Activated CD8-positive, alpha-beta T cell treated with anti-CD3 and anti-CD28 coated beads, Interleukin-2, amount 10 ng/mL, durations not matched to agents 7 days and 5 days (primary cell): ENCODE measurements at places on chromosomes 5 and 9.
A peak's percentile ranks its signal among the peaks of the same experiment; 100 is the strongest.

GRCh38 chr5:122906768-122907167 is 61.4 kb downstream of the SNX24 start:
- DNase-seq, result no peak
- no peak overlapping the region for H3K4me3 ChIP-seq
- H3K36me3 ChIP-seq, result no peaks in the 10 kb centered on the region
- no peaks in the 10 kb centered on the region for H3K27me3 ChIP-seq
- no peak overlapping the region for H3K27ac ChIP-seq

DNA sequence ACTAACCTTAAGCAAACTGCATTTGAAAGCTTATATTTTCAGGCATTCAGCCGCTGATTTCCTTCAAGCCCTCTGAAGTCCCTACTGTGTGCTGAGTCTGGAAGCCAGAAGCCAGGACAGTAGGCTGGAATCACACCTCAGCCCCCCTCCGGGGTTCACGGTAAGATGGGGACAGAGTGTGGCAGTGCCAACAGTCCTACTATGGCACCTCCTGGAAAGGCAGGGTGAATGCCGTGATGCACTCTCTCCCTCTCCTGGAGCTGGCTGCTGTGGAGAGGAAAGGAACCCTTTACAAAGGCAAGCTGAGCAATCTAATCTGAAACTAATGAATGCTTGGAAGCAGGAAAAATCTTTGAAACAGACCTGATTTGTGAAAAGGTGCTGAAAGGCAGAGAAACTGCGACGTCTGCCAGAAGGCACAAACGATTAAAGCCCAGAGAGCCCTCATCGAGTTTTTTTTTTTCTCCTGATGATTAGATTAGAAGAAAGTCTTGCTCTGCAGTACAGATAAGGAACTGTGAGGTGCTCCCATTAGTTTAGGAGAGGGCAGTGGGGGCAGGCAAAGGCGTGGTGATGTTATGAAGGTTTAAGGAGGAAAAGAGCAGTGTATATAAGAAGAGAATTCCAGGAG is 21.0 kb downstream of the ANKH start:
- no peak overlapping the region for H3K27ac ChIP-seq
- H3K4me1 ChIP-seq, result no peaks in the 10 kb centered on the region
- H3K27me3 ChIP-seq, result no peaks in the 10 kb centered on the region
- H3K4me3 ChIP-seq, result no peak overlapping the region
- no peaks in the 10 kb centered on the region for H3K36me3 ChIP-seq
- DNase-seq, result no peak

GRCh38 chr5:751496-751895 is 33.0 kb downstream of the ZDHHC11B start:
- no peak overlapping the region for H3K4me3 ChIP-seq
- no peak for DNase-seq
- no peaks in the 10 kb centered on the region for H3K36me3 ChIP-seq
- no peaks in the 10 kb centered on the region for H3K27me3 ChIP-seq
- H3K4me1 ChIP-seq, result no peaks in the 10 kb centered on the region

- H3K4me3 ChIP-seq, result no peak overlapping the region
- H3K36me3 ChIP-seq, result no peaks in the 10 kb centered on the region
- H3K27me3 ChIP-seq, result no peaks in the 10 kb centered on the region
- DNase-seq, result no peak
Observed at GRCh38 chr9:26159575-26160392, 481.5 kb upstream of the TUSC1 start.

- H3K4me3 ChIP-seq, result no peak overlapping the region
- no peaks in the 10 kb centered on the region for H3K36me3 ChIP-seq
- H3K4me1 ChIP-seq, result no peaks in the 10 kb centered on the region
- H3K27ac ChIP-seq, result no peak overlapping the region
- no peaks in the 10 kb centered on the region for H3K27me3 ChIP-seq
Observed at GRCh38 chr5:160637357-160638090, 214.5 kb downstream of the ATP10B start.

GRCh38 chr5:139637438-139638089 is 10.6 kb upstream of the CXXC5 start:
- peak overlapping the region; percentile 52 for H3K4me3 ChIP-seq
- H3K27ac ChIP-seq, result peak overlapping the region; percentile 87
- peaks cover 41% of the 10 kb centered on the region for H3K4me1 ChIP-seq
- no peaks in the 10 kb centered on the region for H3K27me3 ChIP-seq
- peaks cover 13% of the 10 kb centered on the region for H3K36me3 ChIP-seq
- DNase-seq, result peak; percentile 47
